ENCODE measurements at places on chromosomes 1 and 21.

GRCh38 chr1:152251391-152251790 lies 27.4 kb upstream of the HRNR start:
- DNase-seq = no peak

- no peak for DNase-seq
Measured at GRCh38 chr1:207870306-207871031, 40.5 kb downstream of the CD34 start.

DNA sequence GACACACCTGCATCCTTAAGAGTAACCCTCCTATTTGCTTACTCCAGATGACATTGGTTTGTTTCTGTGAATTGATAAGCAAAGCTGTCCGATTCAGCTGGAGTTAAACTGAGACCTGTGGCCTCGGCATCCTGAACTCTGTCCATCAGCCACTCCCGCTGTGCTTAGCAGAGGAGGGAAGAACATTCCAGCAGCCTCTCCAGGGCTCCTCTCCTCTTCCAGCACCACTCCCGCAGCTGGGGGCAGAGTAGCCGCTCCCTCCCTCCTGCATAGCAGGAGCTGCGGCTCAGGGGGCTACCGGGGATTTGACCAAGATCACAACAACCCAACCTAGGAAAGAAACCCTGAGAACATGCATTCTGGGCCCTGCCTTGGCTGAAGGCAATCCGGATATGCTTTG lies 8.8 kb downstream of the LRRC38 start:
- DNase-seq = no peak

- DNase-seq = peak; percentile 71
Measured at GRCh38 chr1:115671176-115671934, 29.6 kb downstream of the VANGL1 start.

- DNase-seq = no peak
Measured at GRCh38 chr1:151809985-151810556, 4.9 kb upstream of the LINGO4 start.

DNA sequence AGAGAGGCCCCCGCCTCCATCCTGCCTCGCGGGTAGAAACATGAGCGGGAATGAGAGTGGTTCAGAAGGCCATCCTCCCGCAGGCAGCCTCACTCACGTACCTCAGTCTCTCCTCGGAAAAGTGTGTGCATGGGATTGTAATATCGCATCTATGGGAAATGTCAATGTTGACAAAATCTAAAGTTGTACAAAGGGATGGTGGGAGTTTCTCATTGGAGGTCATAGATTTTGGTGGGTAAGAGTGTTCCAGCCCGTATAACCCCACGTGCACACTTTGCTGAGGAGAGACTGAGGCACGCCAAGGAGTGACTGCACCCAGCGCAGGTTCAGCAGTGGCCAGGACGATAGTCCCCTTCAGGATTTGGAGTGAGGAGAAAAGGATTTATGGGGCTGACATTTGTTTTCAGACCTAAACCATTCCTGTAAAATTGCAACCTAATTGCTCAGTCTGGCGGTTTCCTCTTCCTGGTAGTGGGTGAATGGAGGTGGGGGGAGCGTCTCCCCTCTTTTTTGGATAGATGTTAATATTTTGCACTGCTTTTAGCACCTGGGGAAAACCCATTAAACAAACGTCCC lies 59.6 kb downstream of the GALNT2 start:
- DNase-seq = no peak

DNA sequence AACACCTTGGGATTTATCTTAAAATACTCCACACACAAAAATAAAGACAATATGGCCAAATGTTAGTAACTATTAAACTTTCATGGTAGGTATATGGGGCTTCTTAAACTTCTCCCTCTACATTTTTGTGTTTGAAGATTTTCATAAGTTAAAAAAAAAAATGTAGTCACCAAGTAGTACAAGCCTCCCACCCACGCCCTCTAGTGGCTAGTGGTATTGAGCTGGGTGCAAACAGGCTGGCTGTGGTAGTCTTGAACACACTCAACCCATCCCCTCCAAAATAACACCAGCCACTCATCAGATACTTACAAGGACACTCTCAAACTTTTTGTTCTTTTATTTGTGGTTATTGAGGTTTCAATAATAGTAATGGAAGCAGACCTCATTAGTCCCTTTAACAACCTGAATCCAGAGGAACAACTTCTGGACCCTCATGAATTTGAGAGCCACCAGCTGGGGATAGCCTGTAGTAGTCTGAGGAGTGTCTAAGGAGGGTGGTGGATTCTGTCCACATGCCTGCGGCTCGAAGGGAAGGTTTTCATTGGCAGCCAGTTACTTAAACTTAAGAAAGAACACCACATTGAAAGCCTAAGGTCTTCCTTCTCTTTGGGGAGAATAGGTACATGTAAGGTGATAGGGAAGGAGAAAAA lies 15.6 kb downstream of the RD3 start:
- DNase-seq = peak; percentile 50

- DNase-seq = peak; percentile 65
Measured at GRCh38 chr1:64686828-64687724, 57.8 kb upstream of the RAVER2 start.

- DNase-seq = no peak
Measured at GRCh38 chr1:234593771-234594504, 16.0 kb downstream of the IRF2BP2 start.

DNA sequence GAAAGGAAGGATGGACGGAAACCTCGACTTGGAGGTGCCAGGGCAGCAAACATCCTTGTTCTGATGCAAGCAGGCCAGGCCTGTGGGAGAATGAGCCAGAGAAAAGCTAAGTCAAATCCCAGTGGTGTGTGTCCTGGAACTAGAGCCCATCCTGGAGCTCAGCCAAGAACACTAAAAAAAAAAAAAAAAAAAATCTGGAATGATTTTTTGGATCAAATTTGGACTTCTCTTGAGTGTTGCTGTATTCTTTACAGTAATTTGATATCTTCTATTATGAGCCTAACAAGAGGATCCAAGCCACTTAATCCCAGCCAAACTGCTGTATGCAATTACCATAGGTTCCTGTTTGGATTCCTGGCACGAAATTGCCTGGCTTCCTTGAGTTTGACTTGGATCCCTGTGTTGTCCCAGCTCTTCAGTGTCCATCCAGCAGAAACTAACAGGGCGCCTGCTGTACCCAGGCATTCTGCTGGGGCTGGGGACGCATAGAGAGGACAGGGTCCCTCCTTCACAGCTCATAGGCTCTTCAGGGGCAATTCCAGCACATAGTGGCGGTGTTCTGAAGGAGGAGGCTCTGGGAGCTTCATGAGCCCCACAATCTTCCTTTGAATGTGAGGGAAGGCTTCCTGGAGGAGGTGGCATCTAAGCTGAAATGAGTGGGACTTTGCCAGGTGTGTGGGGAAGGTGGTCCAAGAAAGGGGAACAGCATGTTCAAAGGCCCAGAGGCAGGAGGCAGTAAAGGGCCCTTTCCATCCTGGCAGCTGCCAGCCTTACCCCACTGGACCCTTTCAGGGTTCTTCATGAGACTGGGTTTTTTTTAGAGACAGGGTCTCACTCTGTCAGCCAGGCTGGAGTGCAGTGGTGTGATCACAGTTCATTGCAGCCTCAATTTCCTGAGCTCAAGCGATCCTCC lies 24.7 kb downstream of the EPHX1 start:
- DNase-seq = no peak

- DNase-seq = no peak
Measured at GRCh38 chr1:181140398-181140797, 51.9 kb downstream of the IER5 start.

DNA sequence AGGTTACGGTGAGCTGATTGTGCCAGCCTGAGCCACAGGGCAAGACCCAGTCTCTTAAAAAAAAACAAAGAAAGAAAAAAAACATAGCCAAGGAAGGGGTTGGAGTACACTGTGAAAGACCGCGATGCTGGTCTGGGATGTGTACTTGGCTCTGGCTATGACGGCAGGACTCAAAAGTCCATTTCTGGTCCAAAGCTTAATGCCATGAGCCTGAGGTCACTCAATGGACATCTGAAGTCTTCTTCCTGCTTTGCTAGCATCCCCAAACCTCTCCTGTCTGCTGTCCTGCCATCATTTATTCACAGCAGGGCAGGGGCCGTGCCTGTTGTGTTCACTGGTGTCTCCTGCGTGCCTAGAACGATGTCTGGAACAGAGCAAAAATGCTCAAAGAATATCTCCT lies 1.5 kb upstream of the ARHGEF10L start:
- DNase-seq = no peak

DNA sequence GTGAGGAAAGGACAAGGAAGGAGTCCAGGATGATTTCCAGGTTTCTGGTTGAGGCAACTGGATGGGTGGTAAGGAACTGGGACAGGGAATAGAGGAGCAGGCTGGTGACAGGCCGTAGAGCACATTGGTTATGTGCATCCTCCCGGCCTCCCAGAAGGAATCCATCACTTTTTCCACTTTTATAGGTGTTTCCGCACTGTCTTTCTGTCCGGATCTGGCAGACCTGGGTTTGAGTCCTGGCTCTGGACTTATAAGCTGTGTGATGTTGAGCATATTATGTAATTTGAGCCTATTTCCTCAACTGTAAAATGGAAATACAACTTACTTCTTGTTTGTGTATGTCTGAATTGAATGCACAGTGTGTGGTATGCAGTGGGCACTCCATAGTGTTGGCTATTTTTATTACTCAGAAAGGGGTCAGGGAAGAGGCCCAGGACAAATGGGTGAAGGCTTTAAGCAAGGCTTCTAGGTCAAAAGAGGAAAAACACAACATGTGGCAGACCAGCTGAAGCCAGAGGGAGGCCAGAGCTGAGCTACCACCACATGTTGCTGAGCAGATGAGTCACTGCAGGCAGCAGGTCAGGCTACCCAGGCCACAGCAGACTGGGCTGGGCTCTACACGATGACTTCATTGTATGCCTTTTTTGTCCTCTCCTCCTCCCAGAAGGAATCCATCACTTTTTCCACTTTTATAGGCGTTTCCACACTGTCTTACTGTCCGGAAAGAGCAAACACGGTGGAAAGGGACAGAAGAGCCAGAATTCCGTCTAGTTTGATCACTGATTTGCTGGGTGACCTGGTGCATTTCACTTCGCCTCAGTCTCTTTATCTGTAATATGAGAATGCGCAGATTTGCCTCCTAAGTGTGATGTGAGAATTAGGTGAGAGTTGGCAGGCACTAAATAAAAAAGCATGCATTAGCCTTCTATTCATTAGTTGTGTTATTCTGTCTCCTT lies 791 bp upstream of the MAST2 start:
- peak; percentile 88 for DNase-seq

- no peak for DNase-seq
Measured at GRCh38 chr21:18089786-18090185, 154.8 kb upstream of the CHODL start.

DNA sequence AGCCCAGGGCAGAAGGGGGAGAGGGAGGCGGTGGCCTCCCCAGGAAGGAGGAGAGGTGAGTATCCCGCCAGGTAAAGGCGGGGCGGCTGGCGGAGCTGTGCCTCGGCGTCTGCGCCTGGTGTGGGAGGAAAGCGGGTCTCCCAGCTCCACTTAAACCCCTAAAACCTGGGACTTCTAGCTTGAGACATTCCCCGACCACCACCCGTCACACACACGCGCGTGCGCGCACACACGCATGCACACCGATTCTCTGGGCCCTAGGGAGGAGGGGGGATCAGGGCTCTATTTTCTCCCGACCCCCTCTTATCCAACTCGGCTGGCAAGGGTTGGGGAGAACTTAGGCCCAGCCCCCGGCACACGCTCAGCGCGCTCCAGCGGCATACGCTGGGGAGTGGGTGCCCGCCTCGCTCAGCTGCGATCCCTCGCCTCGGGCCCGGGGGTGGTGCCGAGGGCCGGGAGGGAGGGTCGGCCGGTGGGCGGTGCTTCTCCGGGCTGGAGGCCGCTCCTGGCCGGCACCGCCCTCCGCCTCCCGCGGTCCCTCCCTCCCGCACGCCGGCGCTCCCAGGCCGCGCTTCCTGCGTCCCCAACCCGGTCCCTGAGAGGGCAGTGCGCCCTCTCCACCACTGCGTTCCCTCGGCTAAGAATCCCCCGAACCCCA lies at the start of gene TMEM51:
TMEM51 (plus strand) TSS at position 564 of the 658 bp plus-strand sequence. CDS start 61,341 bp downstream, outside the sequence.
- peak; percentile 69 for DNase-seq

GRCh38 chr1:40344597-40344996 lies 27.5 kb upstream of the COL9A2 start:
- no peak for DNase-seq

GRCh38 chr1:216902669-216903381 lies 179.6 kb upstream of the ESRRG start:
- peak; percentile 56 for DNase-seq

GRCh38 chr1:119160866-119161265 lies 20.4 kb upstream of the WARS2 start:
- no peak for DNase-seq

GRCh38 chr21:14603202-14603601 lies 57.1 kb upstream of the SAMSN1 start:
- DNase-seq = peak; percentile 16

- DNase-seq = peak; percentile 85
Measured at GRCh38 chr21:36783612-36784374, 84.9 kb downstream of the SIM2 start.

DNA sequence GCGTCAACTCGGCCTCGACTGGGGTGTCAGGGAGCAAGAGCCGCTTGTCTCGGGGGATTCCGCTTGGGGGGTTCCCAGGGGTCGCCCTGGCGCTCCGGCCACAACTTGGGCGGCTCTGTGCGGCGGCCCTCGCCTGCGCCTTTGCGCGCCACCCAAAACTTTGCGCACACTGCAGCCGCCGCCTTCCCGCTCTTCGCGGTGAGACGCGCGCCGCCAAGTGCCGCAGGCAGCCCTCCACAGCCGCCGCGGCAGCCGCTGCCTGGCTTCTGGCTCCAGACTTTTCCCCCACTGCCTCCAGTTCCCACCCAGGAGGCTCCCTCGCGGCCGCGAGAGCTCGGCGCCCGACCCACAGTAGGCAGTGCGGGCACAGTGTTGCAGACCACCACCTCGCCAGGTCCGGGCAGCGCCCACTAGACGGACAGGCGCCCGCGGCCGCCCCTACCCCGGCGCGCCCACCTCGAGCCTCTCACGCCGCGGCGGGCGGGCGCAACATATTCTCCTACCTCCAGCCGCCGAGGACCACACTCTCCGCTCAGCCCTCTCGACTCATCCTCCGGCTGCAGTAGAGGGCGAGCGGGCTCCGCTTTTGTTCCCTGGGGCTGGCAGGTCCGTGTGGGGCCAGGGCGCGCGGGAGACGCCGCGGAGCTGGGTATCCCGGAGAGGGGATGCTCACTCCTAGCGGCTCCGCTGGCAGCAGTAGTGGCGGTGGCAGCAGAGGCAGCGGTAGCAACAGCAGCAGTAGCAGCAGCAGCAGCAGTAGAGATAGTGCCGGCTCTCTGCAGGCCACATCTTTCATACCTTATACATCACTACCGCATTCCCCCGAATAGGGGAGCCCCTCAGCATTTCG lies 296.6 kb downstream of the OMA1 start:
- no peak for DNase-seq

DNA sequence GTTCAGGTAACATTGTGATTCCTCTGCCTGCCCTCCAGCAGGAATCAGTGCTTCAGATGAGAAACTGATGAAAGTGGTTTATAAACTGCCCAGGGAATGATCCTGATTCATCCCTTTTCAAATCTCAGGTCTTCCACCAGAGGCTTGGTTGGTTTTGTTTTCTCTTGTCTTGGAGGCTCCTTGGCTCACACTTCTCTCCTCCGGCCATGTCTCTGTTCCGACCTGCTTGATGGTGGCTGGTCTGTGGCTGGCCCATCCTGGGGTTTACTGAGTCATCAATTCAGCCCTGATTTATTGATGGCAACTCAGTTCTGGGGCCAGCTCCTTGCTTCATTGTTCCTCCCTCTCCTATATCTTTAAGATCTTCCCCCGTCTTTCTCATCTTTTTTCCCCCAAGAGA lies 56.6 kb upstream of the SLC2A1 start:
- no peak for DNase-seq

- peak; percentile 4 for DNase-seq
Measured at GRCh38 chr1:194013561-194013960, 827.1 kb upstream of the B3GALT2 start.
